ENCODE measurements at places on chromosomes 2 and 18.

- no peak for DNase-seq
These were observed 20.0 kb downstream of the ARL6IP6 start for GRCh38 chr2:152738438-152738837.

DNA sequence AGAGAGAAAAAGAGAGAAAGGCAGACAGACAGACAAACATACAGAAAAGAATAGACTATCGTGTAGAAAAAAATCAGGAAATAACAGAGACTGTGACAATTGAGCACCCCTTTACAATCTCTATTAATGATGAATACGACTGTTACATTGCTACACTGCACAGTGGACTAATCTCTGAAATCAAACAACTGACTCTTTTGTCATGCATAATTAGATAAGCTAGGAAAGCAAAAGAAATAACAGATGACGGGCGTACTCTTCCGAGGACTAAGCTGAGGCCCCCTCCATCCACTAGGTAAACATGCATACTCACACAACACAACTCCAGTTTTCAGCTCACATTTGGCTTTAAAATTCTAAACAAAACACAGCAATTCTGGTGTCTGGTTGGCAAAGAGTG lies 267.0 kb downstream of the NOL4 start:
- no peak for DNase-seq

GRCh38 chr2:154375579-154375931 lies 322.9 kb upstream of the KCNJ3 start:
- no peak for DNase-seq

GRCh38 chr2:189082376-189082975 lies 97.1 kb downstream of the COL5A2 start:
- DNase-seq: no peak

DNA sequence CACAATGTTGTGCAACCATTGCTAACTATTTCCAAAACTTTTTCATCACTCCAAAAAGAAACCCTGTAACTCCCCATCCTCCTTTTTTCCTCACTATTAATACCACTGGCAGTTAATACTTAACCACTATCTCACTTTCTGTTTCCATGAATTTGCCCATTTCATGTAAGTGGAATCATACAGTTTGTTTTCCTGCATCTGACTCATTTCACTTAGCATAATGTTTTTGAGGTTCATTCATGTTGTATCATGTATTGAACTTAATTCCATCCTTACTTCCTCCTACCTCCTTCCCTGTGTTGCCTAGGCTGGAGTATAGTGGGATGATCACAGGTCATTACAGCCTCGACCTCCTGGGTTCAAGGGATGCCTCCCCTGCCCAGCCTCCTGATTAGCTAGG lies 68.3 kb downstream of the FAM117B start:
- no peak for DNase-seq

DNA sequence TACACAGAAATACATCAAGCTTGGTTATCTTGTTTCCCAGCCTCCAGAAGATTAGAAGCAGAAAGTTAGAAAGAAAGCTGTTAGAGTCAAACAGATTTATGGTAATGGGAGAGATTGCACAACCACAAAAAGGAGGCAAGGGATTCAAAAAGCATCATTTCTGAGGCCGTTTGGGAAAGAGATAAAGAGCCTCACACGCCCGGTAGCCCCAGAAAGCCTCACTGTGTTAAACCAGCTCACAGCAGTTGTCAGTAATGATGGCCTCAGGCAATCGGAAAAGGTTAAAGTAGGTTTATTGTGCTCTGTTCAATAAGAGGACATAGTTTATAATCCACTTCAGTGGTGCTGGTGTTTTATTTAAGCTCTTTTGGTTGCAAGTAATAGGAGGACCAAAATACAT lies 111.3 kb downstream of the DCC start:
- DNase-seq: no peak

Measured in effector CD4-positive, alpha-beta T cell (primary cell).